Stimulated activated CD4-positive, alpha-beta T cell treated with anti-CD3 and anti-CD28 coated beads, Interleukin-4, amount 100 ng/mL, for 48 hours (primary cell): ENCODE measurements at places on chromosomes 5 and 9.

- DNase-seq = no peak
Observed at GRCh38 chr9:92599938-92600461, 64.2 kb upstream of the ECM2 start.

- DNase-seq = no peak
Observed at GRCh38 chr5:45737153-45737552, 41.0 kb upstream of the HCN1 start.

GRCh38 chr9:124399323-124399967 is 15.8 kb downstream of the PSMB7 start:
- no peak for DNase-seq

DNA sequence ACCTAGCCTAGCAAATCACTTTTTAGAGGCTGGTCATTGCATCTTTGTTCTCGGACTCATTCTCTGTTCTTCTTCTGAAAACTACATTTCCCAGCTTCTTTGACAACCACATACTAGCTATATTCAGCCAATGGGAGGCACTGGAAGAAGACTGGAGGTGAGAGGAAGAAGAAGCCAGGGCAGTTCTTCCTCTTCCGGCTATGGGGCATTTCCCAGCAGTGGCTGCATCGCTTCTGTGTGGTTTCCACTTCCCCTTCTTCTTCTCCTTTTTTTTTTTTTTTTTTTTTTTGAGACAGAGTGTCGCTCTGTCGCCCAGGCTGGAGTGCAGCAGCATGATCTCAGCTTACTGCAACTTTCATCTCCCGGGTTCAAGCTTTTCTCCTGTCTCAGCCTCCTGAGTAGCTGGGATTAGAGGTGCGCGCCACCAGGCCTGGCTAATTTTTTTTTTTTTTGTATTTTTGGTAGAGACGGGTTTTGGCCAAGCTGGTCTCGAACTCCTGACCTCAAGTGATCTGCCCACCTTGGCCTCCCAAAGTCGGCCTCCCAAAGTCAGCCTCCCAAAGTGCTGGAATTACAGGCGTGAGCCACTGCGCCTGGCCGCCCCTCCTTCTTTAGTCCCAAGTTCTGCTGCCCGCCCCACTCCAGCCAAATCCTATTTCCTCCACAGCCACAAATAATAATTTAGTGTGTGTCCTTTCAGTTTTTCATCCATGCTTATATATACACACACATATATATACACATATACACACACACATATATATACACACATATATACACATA is 6.9 kb upstream of the UBAP1 start:
- no peak for DNase-seq

DNA sequence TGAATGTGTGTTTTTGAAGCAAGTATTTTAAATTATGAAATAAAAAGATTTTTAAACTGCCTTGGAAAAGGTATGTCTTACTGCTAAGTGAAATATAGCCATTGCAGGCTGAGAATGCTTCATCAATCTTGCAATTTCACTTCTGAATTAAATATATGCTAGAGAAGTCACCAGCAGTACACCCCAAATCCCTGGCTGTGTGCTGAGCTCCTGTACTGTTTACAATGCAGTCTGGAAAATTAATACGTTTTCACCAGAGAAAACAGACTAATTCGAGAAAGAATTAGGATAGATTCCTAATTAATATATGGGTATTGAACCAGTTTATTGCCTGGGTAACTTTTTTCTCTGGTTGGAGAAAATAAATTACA is 3.2 kb downstream of the PRDM6 start:
- no peak for DNase-seq

GRCh38 chr9:129032541-129033159 is 3.8 kb upstream of the MIGA2 start:
- DNase-seq = no peak

DNA sequence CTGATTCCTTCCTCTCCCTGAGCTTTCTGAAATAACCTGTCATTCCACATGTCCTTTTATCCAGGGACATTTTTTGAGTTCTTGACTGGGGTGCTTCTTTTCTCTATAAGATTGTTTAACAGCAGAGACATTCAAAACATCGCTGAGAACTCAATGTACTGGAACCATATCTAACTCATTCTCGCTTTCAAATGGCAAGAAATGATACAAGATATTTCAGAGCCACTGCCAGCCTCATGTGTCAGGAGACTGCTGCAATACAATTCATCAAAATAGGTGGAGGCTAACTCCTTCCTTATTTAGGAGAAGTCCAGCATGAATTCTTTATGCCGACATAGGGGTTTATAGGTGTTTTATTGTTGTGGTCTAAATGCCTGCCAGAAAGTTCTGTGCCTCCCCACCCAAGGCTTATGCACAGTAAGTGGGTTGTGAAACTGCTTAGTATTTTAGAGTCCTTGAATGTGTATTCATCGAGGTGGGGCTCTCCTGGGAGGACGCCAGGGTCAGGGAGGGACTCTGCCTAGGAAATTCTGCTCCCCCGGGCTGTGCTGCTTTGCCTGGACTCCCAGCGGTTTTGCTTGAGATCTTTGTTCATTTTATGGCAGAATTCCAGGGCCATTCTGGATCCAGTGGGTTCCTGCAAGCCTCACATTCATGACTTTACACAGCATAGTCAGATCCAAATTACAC is 53.9 kb downstream of the ZNF474 start:
- peak; percentile 0 for DNase-seq

GRCh38 chr9:23571414-23572104 is 254.5 kb downstream of the ELAVL2 start:
- no peak for DNase-seq

DNA sequence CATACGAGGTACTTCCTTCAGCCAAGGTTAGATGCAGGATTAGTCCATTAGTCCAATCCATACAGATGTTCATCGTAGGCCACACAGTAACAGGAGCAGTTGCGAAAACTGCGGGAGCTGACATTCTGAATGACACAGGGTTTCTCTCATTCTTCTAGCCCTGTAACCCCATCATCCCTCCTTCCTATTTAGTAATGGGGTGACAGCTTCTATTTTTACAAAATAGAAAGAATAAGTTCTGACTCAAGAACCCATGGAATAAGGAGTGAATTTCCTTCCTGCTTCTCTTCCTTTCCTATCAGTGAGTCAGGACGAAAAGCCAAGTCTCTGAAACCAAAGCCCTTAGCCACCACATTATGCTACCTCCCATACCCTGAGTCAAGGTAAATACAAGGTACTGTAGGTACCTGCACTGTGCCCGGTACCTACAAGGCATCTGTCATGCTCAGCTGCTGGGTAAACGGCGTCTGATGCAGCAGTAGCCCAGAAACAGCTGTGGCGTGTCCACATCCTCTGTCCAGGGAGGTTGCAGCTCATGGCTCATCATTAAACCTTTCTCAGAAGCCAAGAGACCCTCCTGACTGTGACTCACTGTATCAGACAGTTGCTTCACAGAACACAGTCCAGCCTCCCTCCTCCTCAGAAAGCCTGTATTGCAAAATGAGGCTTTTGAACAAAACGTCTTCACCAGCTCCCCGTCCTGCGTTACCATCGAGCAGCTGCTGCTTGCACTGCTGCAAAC is 84.2 kb downstream of the ESM1 start:
- no peak for DNase-seq

DNA sequence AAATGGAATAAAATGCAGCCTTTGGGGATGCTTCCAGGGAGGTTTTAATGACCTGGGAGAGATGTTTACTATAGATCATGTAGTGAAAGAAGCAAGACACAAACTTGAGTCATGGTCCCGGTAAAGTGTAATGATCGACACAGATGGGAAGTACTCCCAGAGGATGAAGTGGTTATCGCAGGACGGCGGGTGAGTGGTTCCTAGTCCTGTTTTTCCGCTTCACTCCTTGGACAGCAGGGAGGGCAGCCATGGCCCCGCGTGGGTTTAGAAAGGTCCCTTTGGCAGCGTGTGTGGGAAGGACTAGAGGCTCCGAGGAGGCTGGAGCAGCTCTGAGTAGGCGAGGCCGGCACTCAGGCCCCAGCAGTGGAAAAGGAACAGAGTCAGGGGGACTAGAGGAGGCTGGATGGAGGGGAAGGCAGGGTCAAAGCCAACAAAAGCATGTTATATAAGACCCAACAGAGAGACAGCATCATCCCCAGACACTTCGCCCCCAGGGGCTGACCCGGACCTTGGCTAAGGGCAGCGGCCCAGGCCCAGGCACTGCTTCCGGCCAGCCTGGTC is 49.2 kb upstream of the STXBP1 start:
- no peak for DNase-seq

DNA sequence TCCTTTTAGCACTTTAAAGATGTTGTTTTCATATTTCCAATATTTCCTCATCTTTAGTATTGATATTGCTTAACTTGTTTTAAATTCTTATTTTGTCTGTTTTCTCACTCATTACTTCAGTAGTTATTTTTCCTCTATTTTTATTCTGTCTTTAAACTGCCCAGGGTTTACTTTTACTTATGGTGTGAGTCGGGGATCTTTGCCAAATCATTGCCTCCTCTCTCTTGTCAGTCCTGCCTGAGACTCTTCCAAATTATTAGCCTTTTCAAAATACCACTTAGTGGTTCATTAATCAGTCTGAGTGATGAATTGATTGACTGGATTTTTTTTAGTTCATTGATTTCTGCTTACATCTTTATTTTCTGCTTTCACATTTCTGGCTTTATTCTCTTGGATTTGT is 72.9 kb downstream of the SH3GL2 start:
- DNase-seq = no peak

GRCh38 chr5:16916262-16916878 is 19.7 kb downstream of the MYO10 start:
- no peak for DNase-seq

DNA sequence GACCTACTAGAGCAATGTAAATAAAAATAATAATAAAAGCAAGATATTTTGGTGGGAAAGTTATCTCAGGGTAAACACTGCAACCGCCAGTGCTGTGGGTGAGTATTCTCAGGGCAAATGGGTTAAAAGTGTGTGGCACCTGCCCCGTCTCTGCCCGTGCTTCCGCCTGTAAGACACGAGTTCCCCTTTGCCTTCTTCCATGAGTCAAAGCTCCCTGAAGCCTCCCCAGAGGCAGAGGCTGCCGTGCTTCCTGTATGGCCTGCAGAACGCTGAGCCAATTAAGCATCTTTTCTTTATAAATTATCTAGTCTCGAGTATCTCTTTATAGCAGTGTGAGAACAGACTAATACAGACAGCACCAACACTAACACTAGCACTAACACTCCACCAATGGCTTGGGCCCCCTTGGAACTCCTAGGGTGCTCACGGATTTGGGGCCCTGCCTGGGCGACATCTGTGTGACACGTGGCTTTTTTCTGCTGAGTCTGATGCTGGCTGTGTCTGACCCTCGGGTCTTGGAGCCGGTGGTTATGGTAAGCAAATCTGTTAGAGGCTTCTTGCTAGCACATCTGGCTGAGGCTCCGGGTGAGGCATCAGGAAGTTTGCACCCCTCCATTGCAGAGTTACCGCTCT is 10.6 kb downstream of the PLEKHG4B start:
- DNase-seq = no peak

GRCh38 chr9:132572921-132573320 is 9.5 kb upstream of the BARHL1 start:
- no peak for DNase-seq

DNA sequence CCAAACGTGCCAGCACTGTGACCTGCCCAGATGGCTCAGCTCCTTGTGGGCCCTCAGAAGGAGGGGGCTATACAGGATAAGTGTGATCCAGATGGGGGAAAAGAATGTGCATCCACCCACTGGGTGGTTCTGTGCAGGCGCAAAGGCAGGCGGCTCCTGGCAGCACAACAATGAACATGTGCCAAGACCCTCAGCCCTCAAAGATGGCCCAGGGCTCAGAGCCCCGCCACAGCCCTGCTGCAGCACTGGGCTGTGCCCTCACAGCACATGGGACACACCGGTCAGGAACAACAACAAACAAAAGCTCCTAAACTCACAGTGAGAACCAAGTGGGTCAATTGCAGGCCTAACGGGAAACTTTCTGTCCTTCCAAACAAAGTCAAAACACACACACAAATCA is 4.7 kb downstream of the SEMA4D start:
- DNase-seq = no peak

GRCh38 chr5:60382716-60383115 is 317.2 kb downstream of the DEPDC1B start:
- no peak for DNase-seq

DNA sequence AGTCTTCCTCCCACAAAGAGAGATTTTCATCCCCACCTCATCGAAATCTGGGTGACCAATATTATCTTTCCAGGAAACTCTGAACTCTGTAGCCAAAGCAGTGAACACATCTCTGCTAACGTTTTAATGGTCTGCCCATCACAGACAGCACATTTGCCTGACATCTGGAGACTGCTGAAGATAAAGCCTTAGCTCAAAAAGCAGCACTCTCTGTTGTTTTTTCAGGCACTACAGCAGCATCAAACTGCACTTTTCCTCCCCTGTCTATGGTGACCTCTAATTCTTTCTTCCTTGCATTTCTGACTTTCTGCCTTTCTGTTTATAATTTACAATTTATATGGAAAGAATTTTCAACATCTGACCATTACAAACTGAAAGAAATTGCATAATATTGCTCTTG is 66.8 kb downstream of the RAB3C start:
- no peak for DNase-seq

DNA sequence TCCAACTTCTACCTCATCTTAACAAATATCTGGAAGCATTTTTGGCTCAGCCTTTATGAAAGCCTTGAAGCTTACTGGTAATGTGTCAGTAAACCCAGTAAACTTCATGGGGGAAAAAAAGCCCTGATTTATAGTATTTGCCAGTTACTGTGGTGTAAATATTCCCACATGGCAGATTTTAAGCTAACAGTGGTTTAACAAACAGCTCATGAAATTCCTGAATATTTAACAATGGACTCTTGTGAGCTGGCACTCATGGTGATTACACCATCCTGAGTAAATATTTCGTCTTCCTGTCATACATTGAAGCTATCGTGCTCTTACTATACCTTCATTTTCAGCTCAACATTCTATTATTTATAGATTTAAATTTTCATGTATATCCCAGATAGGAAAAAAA is 57.0 kb upstream of the ACOT12 start:
- no peak for DNase-seq

GRCh38 chr9:6829027-6829426 is 71.3 kb downstream of the KDM4C start:
- DNase-seq = no peak

DNA sequence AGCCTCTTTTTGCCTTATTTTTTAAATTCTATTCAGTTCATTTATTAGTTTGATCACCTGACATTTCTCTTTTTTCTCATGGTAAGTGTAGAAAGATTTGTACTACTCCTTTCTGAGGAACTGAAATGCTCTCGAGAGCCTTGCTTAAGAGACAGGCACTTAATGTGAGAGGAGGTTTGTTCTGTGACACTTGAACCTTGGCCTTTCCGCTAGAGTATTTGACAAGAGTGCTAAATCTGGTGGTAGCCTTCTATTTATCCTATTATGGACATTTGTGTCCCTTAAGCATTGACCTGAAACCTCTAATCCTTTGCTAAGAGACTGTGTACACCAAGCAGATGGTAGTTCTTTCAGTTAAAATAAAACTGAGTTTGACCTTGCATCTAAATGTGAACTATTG is 805.0 kb upstream of the PTPRD start:
- no peak for DNase-seq
